ENCODE measurements at places on chromosomes 11 and 22.
A peak's percentile ranks its signal among the peaks of the same experiment; 100 is the strongest.

DNA sequence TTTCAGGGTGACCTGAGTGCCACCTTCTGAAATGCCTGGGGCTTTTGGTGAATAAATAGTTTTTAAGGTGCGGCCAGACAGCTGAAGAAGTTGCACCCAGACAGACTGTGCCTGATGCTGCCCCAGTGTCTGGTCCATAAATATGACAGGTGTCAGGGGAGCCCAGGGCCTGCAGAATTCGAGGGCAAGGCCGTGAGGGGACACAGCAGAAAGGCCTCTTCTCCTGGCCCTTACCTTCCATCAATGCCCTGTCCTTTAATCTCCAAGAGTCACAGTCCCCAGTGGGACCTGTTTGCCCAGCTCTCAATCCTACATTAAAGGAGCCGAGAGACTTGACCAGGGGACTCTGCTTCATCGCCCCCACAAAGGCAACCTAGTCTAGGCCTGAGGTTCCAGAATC lies 45.7 kb downstream of the NAT10 start:
- no peak for DNase-seq

DNA sequence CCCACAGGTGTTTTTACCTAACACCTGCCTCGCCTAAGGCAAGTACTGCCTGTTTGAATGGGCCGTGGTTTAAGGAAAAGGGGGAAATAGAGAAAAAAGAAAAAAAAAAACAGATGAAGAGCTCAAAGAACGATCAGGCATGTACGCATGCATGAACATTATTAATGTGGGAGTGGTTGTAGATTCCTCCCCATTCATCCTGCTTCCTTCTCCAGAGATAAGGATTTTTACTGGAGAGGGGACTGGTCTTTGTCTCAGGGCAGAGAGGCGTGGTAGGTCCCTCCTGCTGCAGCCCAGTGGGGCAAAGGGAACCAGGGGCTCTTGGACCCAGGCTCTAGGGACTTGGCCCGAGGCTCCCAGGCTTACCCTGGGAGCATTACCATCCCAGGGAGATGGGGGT lies 23.1 kb downstream of the RPS6KA4 start:
- DNase-seq, result no peak

DNA sequence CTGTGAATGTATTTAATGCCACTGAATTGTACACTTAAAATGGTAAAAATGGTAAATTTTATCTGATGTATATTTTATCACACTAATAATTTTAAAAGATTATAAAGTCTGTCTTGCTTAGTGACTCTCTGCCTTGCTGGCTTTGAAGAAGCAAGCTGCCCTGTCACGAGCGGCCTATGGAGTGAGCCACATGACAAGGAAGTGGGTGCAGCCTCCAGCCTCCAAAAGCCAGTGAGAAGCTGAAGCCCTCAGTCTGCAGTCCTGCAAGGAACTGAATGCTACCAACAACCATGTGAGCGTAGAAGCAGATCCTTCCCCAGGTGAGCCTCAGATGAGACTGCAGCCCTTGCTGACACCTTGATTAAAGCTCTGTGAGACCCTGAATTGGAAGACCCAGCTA lies 20.0 kb downstream of the C11orf24 start:
- no peak for DNase-seq

DNA sequence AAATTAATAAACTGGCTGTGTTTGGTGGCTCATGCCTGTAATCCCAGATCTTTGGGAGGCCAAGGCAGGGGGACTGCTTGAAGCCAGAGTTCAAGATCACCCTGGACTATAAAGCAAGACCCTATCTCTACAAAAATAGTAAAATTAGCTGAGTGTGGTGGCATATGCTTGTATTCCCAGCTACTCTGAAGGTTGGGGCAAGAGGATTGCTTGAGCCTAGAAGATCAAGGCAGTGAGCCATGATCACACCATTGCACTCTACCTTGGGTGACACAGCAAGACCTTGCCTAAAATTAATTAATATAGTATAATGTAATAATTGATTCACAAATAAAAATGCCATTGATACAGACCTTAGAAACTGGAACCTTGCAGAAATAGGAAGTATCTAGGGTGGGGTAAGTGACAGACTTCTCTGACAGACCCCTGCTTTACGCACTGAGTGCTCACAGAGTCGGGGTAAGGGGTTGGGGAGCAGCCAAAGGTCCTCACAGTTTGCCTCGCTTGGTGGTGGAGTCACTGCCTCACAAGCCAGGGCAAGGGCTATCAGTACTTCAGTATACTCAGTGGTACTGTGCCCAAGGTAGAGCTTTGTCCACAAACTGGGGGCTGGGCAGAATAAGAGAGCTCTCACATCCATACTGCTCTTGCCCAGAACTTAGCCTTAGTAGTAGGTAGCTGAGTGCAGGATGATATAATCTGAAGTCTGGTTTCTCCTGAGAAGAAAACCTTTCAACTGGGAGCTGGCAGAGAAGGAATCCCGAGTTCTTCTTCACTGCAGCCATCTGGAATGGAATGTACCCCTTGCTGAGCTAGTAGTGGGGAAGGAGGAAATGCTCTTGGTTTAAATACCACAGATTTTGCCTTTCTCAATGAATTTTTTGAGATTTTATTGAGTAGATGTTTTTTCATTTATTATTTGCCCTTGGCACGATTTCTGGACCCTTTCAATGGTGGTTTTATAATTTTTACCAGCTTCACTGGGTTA lies 65.5 kb downstream of the EMSY start:
- no peak for DNase-seq

DNA sequence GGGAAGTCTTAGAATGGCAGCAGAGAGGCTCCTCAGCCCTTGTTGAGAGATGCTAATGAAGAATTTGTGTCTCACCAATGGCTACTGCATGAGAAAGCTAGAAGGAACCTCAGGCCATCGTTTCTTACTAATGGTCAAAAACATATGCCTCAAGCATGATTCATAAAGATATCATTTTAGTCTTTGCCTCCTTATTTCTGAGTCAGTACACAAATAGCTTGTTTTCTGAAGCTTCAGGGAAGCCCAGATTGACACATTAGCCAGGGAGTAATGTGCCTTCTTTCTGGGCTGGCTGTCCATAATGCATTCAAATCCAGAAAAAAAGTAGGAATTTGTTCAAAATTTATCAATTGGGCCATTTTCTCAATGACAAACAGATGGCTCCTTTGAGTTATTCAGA lies 169.4 kb upstream of the ZBED5 start:
- no peak for DNase-seq

DNA sequence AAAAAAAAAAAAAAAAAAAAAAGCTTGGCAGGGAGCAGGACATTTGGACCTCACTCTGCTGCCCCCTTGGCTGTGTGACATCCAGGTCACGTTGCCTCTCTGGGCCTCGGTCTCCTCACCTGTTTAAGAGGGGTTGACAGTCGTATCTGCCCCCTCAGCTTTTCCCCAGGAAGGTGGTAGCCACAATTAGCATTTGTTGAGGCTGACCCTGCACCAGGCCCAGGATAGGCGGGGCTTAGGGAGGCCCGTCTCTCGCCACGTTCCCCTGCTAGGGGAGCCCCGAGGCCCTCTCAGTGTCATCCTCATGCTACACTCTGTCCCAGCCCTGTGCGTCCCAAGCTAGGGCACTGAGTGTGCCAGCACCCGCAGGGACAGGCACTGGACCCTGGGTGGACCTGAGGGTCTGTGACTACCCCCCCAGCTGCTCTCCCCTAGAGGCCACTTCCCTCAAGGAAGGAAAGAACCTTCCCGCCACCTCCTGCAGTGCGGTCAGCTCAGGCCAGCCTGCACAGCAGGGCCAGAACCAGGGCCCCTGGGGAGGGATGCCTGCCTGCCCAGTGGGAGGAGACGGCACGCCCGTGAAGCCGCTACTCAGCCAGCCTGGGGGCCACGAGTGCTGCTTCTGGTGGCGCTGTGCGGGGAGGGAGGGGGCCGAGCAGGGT lies 38.5 kb upstream of the PPARA start:
- DNase-seq, result no peak

DNA sequence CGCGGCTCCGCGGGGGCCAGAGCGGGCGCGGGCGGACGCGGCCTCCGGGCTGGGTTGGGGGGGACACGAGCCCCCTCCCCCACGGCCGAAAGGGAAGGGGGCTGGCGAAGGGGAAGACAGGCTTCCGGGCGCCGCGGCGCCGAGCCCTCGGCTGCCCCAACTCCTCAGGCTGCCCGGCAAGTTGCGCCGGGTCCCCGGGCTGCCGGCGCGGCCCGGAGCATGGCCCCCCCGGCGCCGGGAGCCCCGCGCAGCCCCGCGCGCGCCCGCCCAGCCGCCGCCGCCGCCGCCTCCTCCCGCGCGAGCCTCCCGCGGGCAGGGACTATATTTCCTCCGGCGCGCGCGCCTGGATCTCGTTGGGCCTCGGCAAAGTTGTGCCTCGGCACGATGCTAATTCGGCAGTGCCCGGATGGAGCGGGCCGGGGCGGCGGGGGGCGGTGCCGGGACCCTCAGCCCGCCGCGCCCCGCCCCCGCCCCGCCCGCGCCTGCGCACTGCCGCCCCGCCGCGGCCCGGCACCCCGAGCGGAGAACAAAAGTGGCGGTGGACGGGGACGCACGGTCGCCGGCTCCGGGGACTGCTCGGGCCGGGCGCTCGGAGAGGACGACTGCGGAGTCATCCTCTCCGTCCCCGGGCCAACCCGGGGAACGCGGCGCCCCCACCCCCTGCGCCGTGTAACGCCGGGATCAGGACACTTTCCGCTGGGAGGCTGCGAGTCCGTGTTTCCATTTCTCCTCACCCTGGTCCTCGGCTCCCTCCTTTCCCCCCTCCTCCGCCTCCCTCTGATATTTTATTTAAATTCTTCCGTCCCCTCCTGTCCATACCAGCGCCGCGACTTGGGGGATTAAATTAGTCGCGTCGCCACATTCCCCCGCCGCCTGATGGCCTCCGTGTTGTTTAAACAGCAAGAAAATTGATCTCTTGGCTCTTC lies at the start of gene PHF21B:
PHF21B (minus strand) TSS at position 400 of the 926 bp plus-strand sequence. CDS start 456 bp downstream, outside the sequence.
- peak; percentile 87 for DNase-seq

GRCh38 chr11:77267962-77268361 lies 33.5 kb downstream of the GDPD4 start:
- DNase-seq, result no peak

DNA sequence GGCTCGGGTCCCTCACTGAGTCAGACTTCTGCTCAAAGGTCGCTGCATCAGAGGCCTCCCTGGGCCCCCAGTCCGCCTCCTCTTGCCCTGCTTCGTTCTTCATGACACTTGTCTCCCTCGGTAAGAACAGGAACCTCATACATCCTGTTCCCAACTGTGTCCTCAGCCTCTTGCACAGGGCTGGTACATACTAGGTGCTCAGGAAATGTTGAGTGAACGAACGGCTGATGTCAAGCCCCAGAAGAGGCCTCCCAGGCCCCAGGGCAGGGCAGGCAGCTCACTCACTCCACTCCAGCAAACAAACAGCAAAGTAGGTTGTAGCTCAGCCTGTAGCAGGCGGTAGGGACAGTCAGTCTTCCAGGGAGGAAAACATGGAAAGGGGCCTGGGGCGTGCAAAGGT lies 17.2 kb downstream of the SYNGR1 start:
- DNase-seq, result no peak

- no peak for DNase-seq
These were observed 32.2 kb downstream of the GNB1L start for GRCh38 chr22:19822301-19823117.

DNA sequence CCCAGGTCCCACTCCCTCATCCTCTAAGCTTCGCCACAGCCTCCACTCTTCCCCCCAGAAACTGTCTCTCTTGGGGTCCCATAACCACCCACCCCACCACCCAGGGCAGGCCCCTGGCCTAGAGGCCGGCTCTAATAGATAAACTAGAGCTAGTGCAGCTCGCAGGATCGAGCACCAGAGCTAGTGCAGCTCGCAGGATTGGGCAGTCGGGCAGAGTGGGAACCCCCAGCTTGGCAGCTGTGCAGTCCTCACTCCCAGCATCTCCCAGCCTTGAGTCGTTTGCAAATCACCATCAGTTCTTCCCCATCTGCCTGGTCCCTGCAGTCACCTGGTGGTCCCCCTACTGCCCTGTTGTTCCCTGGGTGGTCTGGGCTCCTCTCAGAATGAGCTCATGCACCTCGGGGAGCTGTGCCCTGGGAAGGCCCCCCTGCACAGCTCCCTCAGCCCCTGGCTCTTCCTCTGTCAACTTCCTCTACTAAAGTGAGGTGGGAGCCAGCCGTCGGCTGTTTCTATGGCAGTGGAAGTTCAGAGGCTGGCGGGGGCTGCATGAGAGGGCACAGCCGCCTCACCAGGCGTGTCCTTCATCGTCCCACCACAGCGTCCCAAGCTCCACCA lies 15.5 kb upstream of the SHANK2 start:
- no peak for DNase-seq

DNA sequence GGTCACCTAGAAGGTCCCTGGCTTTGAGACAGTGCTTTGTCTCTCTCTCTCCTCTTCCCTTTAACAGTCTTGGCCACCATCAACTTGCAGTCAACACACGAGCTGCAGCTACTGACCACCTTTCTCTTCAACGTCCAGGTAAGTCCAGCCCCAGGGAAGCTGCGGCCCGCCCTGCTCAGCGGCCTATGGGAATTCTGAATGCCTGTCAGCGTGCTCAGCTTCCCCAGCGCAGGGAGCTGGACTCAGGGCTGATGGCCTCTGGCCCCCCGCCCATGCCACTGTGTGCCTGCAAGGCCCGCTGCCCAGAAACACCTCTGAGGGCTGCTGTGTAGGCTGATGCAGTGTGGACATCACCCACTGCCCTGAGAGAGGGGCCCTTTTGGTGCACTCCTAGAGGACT lies 32.5 kb downstream of the GLB1L2 start:
- no peak for DNase-seq

DNA sequence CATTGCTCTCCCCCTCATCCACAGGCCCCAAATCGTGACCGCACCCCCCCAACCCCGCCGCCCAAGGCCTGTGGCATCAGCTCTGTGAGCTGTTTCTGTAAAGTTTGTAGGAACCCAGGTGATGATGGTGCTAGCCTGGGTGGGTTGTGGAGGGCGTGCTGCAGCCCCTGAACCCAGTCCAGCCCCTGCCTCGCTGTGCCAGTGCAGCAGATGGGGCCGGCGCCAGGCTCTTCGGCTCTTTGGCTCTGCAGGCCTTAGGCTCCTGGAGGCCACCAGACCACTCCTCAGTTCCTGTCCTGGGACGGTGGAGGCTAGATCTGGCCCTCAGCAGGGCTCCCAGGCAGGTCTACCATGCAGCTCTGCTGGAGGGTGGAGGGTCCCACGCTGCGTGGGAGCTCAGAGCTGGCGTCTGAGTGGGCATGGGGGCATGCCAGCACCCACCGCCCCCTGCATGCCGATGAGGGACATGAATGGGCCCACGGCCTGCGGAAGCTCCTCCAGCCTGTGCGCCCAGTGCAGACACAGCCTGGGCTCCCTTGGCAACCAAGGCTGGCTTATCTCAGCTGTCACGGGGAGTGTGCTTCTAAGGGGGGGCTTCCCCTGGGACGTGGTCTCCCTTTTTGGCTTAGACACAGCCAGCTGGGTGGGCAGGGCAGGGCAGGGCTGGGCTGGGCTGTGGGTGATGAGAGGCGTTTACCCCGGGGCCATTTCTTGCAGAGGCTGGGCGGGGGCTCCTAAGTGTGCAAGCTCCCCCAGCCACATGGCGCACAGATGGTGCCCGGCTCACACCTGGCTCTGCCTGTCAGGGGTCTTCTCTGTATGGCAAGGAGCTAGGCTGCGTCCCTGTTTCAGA lies 1187.6 kb downstream of the BRD1 start:
- DNase-seq, result no peak

Data from HEK293T (cell line).